Cerebellum (tissue), 4 donors: ENCODE measurements at places on chromosomes 7 and 10. TPM values are rescaled to one million over a fixed set of nuclear protein-coding genes. Genes with fewer than 3 reads are reported as not detected.

EPHA1 gene
- 1.6 TPM for total RNA-seq

ANKRD2 gene
- total RNA-seq: not detected

PLEKHS1 gene
- total RNA-seq: not detected

NRCAM gene
- 194 TPM for total RNA-seq

GALNT17 gene
- 41.3 TPM for total RNA-seq

GPR37 gene
- total RNA-seq: 10.7 TPM

CASP7 gene
- 4.8 TPM for total RNA-seq

WNT8B gene
- not detected for total RNA-seq

OR6V1 gene
- not detected for total RNA-seq

FAS gene
- total RNA-seq: 3.1 TPM

CDH23 gene
- 4.5 TPM for total RNA-seq

CRHR2 gene
- 0.27 TPM for total RNA-seq

CPA2 gene
- total RNA-seq: not detected

CD36 gene
- total RNA-seq: 32.1 TPM

SRI gene
- 77.9 TPM for total RNA-seq

CLRN3 gene
- total RNA-seq: 0.27 TPM

PSMA2 gene
- total RNA-seq: 29.8 TPM

ASB4 gene
- 0.09 TPM for total RNA-seq

CADPS2 gene
- 83.7 TPM for total RNA-seq

GSAP gene
- 14.2 TPM for total RNA-seq

KLF14 gene
- total RNA-seq: not detected

AFAP1L2 gene
- 9.8 TPM for total RNA-seq

CCAR1 gene
- total RNA-seq: 52.4 TPM

GRM8 gene
- 25.2 TPM for total RNA-seq

FKBP6 gene
- not detected for total RNA-seq

PAOX gene
- 7.1 TPM for total RNA-seq

CRYGN gene
- not detected for total RNA-seq

HTR5A gene
- 2.1 TPM for total RNA-seq

RP9 gene
- 9.0 TPM for total RNA-seq

POLR2J2 gene
- total RNA-seq: 15.3 TPM
